Stimulated activated CD4-positive, alpha-beta T cell treated with anti-CD3 and anti-CD28 coated beads, Interleukin-1b, Interleukin-23, amount 100 ng/mL, for 4 hours (primary cell): ENCODE measurements at places on chromosomes 1 and 21.

DNA sequence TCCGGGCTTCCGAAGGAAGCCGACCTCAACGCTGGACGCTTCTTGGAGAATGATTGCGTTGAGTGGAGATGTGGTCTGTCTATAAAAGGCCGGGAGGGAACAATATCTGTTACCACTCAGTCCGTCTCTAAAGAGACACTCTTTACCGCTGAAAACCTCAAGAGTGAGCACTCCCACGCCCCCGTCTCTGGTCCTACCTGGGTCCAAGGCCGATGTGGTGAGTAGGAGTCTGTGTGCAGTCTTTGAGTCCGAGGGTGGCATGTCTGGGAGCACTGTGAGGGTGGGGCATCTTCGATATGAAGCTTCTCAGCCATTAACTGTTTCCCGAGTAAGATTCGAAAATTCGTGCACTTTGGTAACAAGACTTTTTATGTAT, 576 bp downstream of the ZFP69 start:
- peak; percentile 7 for DNase-seq

GRCh38 chr1:154752273-154753030, 117.6 kb downstream of the KCNN3 start:
- DNase-seq = no peak

- DNase-seq = no peak
Measured at GRCh38 chr1:66138613-66139012, 345.9 kb downstream of the PDE4B start.

- peak; percentile 2 for DNase-seq
Measured at GRCh38 chr1:35269201-35269988, 886 bp downstream of the ZMYM4 start.

DNA sequence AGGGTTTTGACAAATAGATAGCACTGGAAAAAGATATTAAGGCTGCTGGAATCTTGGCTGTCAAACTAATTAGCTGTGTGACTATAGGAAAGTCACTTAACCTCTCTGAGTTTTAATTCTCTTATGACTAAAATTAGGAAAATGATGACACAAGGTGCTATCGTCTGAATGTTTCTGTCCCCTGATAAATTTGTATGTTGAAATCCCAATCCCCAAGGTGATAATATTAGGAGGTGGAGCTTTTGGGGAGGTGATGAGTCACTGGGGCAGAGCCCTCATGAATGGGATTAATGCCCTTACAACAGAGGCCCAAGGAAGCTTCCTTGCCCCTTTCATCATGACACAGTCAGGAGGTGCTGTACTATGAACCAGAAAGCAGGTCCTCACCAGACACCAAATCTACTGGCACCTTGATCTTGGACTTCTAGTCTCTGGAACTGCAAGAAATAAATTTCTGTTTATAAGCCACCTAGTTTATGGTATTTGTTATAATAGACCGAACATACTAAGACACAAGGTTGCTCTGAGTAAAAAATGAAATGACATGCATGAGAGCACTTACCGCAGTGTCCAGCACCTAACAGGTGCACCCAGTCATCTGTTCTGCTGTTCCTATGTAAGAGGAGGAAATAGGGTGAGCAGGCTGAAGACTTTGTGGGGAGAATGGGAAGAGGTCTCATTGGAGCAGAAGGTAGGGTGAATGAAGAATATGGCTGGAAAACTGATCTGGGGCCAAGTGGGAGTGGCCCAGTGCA, 26.3 kb upstream of the DISP1 start:
- DNase-seq = no peak

DNA sequence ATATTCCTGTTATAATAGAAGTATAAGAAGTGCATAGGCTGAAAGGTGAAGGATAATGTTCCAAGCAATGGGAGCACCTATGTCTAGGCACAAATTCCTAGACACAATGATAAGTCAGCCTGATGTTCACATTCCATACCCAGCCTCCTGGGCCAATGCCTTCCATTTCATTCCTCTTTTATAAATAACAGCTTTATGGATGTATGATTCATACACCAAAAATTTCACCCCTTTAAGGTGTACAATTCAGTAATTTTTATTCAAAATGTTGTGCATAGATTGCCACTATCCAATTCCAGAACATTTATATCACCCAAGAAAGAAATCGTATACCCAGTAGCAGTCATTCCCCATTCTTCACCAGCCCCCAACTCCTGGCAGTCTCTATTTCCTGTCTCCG, 118.8 kb downstream of the BRINP2 start:
- no peak for DNase-seq

- no peak for DNase-seq
Measured at GRCh38 chr21:34862951-34863350, 186.2 kb downstream of the RUNX1 start.

- DNase-seq = no peak
Measured at GRCh38 chr1:217553949-217554509, 76.9 kb downstream of the GPATCH2 start.

DNA sequence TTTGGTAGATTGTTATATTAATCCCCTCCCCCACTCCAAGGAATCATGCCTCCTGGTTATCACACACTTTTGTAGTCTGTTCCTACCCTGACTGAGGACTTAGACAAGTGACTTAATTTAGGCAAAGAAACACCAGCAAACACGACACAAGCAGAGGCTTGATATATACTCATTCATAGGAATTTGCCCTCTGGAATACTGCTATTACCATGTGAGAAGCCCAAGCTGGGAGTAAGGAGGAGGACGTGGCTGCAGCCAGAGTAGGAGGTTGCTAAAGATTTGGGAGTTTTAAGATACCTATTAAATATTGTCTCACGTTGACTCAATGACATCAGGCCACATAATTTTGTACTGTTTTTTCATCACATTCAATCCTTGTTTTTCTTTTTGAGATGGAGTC, 100.2 kb downstream of the LRRC53 start:
- DNase-seq = no peak

- no peak for DNase-seq
Measured at GRCh38 chr1:207901041-207901653, 9.8 kb downstream of the CD34 start.

DNA sequence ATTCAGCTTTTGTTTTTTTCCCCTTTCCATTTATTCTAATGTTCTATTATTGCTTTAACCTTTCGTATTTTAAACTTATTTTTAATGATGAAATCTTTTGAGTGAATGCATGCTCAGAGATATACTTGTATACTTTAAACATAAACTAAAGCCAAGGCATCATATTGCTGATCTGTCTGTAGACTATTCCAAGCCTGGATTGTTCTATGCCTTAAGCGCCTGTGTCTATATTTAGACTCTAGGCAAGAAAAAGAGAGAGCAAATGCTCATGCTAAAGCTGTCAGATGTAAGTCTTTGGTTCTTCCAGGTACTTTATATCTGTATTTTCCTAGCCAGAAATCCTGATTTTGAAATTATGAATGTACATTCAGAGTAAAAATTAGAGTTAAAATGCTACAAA, 14.4 kb downstream of the SH3GLB1 start:
- no peak for DNase-seq

DNA sequence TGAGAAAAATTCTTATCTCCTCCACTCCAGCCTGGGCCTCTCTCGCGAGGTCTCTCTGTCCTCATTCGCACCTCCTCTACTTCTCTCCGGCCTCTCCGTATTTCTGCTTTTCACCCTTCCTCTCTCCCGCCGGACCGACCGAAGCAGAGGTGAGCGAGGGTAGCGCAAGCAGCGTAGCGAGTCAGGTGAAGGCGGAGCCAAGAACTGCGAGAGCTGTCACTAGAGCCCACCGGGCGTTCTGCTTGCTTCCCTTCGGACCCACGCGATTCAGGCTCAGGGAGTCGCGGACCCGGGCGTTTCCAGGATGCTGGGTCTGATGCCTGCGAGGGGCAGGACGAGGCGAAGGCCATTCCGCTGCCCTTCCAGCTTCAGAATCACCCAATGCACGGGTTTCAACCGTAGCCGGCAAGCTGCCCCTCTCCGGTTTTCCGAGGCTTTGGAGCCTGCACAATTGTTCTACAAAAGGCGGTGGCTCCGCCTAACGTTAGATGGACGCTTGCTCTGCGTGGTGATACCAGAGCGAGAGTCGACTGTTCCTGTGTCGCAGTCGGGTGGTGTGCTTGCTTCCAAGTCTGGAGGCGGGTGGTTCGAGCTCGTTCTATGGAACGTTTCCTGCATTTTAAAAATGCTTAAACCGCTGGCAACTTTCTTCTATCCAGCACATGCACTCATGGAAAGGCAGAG, 310.2 kb downstream of the FAM72C start:
- no peak for DNase-seq

GRCh38 chr1:229221106-229222019, 49.5 kb upstream of the RAB4A start:
- DNase-seq = no peak

DNA sequence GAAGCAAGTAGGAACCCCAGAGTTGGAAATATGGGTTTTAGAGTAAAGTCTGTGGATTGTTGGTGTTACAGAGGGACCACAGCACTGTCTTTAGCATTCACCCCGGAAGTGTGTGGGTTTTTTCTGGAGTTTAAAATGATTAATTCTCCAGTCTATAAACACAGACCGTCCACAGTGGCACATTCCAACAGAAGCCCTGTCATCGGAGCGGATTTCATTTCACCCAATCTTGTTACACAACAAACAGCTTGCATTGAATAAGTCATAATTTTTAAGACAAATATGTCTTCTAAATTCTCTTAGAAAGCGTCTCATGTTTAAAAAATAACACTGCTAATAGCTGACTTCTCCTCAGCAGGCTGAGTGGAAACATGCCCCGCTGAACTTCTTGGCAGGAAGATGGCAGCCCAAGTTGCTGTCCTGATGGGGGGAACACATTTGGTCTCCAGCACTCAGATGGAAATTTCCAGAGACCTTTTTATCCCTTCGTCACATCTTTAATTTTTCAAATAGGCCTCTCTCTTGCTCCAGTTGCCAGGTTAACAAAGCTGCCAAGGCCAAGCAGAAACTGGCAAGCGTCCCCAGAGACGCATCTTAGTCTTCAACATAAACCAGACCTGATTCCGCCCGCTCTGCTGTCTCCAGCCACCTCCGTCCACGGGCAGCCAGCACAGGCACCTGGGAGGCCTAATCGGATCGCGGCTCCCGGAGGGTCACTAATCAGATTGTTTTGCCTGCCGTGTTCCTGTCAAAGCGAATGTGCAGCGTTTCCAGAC, 28.8 kb upstream of the SLC19A1 start:
- no peak for DNase-seq

DNA sequence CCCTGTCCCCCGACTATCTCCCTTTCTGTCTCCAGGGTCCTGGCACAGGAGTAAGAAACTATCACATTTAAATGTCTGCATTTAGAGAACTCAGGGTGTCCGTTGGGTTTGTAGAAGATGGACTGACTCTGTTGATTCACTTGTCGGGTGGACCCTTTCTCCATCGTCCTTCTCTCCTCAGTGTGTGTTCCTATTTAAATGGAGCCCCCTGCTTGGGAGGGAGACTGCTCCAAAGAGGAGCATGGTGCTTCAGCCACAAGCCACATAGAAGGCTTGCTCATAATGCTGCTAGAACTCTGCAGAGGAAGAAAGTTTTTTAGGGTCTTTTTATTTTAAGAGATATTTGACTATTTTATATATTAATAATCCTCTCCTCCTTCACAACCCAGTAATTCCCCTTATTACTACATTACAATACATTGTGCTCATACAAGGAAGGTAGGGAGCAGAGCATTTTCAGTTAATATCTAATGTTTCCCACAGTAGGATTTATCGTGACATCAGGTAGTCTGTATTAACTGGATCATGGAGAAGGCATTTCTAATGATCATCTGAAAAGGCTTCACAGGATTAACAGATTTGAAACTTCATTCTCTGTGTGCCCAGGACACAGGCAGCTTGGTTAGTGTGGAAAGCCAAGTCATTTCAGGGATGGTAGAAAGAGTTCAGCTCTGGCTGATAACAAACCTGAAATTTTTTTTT, 13.8 kb downstream of the FGGY start:
- DNase-seq = no peak

- DNase-seq = no peak
Measured at GRCh38 chr1:78292361-78292760, 198.4 kb upstream of the PTGFR start.

- DNase-seq = no peak
Measured at GRCh38 chr1:184577319-184577718, 177.3 kb downstream of the EDEM3 start.

DNA sequence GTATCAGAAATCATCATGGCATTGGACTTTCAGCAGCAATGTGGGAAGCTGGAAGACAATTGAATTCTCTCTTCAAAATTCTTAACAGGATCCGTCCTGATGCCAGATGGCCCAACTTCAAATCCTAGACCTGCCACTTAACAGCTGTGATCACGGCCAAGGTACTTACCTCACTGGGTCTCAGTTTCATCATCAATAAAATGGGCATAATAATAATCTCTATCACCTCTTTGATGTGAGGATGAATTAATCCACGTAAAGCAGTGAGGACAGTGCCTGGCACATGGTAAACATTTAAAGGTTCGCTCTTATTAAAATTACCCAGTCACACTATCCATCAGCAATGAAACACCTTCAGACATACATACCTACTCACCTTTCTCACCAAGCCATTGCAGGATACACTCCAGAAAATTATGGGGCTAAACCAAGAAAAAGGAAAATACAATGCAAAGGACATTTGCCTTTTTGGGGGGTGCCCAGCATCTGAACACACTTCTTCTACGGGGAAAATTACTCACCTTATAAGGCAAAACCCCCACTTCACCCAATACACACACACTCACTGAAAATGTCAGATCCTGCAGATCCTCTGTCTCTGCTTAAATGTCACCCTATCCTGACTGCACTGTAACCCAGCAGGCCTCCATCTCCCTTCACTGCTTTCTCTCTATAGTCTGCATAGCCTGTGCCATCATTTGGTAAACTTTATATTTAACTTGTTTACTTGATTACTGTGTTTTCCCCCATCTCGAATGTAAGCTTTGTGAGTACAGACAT, 21.7 kb downstream of the GLIS1 start:
- no peak for DNase-seq

- DNase-seq = no peak
Measured at GRCh38 chr1:40305451-40305850, 11.6 kb downstream of the COL9A2 start.

GRCh38 chr1:30061292-30062220, 661.8 kb downstream of the MATN1 start:
- no peak for DNase-seq

- no peak for DNase-seq
Measured at GRCh38 chr1:226586650-226587422, 38.3 kb downstream of the STUM start.

- no peak for DNase-seq
Measured at GRCh38 chr21:45069711-45070110, 4.7 kb upstream of the ADARB1 start.

DNA sequence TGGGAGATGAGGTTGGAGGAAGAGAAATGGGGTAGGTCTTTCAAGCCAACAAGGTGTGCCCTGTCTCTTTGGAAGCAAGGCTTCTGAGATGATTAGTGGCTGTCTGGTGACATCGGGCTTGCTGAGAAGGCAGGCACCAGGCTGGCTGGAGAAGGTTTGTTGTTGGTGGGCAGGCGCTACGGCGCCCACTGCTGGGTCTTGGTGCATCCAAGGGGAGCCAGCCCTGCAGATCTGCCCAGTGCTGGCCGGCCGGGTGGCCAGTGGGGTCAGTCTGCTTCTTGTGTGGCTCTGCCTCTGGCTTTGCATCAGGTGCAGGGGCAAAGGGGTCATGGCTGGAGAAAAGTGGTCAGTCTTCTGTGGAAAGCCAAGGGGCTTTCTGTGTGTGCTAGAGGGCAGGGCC, 126.2 kb downstream of the TLR5 start:
- DNase-seq = no peak

- no peak for DNase-seq
Measured at GRCh38 chr1:90381598-90381997, 335.5 kb downstream of the BARHL2 start.

- DNase-seq = no peak
Measured at GRCh38 chr1:115068826-115069585, 20.3 kb downstream of the TSPAN2 start.
